Activated CD8-positive, alpha-beta memory T cell treated with anti-CD3 and anti-CD28 coated beads, Interleukin-2, amount 10 ng/mL, durations not matched to agents 7 days and 5 days (primary cell): ENCODE measurements at places on chromosomes 12 and 14. TPM values are rescaled to one million over a fixed set of nuclear protein-coding genes. Genes with fewer than 3 reads are reported as not detected.
A peak's percentile ranks its signal among the peaks of the same experiment; 100 is the strongest.

DNA sequence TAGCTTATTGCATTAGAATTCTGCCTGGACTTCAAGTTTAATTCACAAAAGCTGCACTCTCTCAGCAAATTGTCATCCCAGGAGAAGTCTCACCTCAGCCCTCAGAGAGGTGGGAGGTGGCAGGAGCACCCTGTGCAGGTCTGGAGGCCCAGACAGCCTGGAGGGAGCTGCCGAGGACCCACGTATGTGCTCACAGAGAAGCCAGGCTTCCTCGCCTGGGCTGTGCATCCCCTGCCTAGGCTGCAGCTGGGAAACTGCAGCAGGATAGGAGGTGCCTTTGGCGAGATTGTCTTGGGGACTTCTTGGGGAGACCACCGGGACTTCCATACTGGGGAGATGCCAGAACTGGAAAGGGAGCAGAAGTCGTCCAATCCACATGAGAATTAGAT, 8.8 kb downstream of the CPNE6 start:
- H3K27me3 ChIP-seq, result no peaks in the 10 kb centered on the region
- no peak overlapping the region for H3K27ac ChIP-seq
- H3K36me3 ChIP-seq, result no peaks in the 10 kb centered on the region
- no peak for DNase-seq
- H3K4me1 ChIP-seq, result peaks cover 26% of the 10 kb centered on the region

APOF gene
- total RNA-seq, result not detected

GRCh38 chr14:105842105-105842504, 315.7 kb downstream of the TMEM121 start:
- no peak overlapping the region for H3K27ac ChIP-seq
- DNase-seq, result no peak
- H3K4me1 ChIP-seq, result no peaks in the 10 kb centered on the region
- no peaks in the 10 kb centered on the region for H3K27me3 ChIP-seq
- no peak overlapping the region for H3K4me3 ChIP-seq

GRCh38 chr14:32545095-32545494, 216.0 kb downstream of the AKAP6 start:
- no peak overlapping the region for H3K4me3 ChIP-seq
- peaks cover 2% of the 10 kb centered on the region for H3K4me1 ChIP-seq
- no peaks in the 10 kb centered on the region for H3K36me3 ChIP-seq
- DNase-seq, result no peak

DNA sequence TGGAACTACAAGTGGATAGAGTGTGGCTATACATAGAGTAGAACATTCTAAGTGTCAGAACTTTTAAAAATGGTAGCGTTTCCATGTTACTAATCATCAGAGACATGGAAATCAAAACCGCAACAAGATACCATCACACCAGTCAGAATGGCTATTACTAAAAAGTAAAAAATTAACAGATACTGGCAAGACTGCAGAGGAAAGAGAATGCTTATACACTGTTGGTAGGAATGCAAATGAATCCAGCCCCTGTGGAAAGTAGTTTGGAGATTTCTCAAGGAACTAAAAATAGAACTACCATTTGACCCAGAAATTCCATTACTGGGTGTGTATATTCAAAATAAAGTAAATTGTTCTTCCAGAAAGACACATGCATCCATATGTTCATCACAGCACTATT, 518.6 kb downstream of the NELL2 start:
- H3K27me3 ChIP-seq, result no peaks in the 10 kb centered on the region
- no peak overlapping the region for H3K4me3 ChIP-seq
- DNase-seq, result no peak
- H3K4me1 ChIP-seq, result no peaks in the 10 kb centered on the region

ST8SIA1 gene
- total RNA-seq, result 4.6 TPM

DNA sequence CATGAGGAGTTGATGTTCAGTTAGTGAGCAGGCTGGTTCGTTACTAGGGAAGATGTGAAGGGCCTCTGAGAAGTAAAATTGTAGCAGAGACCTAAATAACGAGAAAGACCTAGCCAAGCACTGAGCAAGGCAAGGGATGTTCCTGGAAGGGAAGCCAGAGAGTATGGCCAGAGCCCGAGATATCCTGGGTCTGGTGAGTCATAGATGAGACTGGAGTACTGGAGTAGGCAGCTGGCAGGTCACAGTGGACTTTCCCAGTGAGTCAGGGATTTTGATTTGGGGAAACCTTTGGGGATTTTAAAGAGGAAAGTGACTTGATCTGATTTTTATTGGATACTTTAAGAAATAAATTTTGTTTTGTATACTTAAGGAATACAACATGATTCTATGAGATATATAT, 369.0 kb downstream of the DIO2 start:
- H3K4me3 ChIP-seq, result no peak overlapping the region
- no peaks in the 10 kb centered on the region for H3K27me3 ChIP-seq
- no peaks in the 10 kb centered on the region for H3K36me3 ChIP-seq
- DNase-seq, result no peak
- H3K4me1 ChIP-seq, result no peaks in the 10 kb centered on the region

RNASE1 gene
- total RNA-seq, result not detected

TMEM260 gene
- 15.0 TPM for total RNA-seq

ACSM4 gene
- total RNA-seq, result not detected

GRCh38 chr12:62891805-62892549, 43.0 kb downstream of the PPM1H start:
- no peak overlapping the region for H3K4me3 ChIP-seq
- H3K27me3 ChIP-seq, result no peaks in the 10 kb centered on the region
- H3K36me3 ChIP-seq, result no peaks in the 10 kb centered on the region
- H3K27ac ChIP-seq, result no peak overlapping the region

- H3K36me3 ChIP-seq, result peaks cover 31% of the 10 kb centered on the region
- no peaks in the 10 kb centered on the region for H3K27me3 ChIP-seq
- no peak for DNase-seq
- H3K4me1 ChIP-seq, result peaks cover 54% of the 10 kb centered on the region
- peak overlapping the region; percentile 82 for H3K4me3 ChIP-seq
- H3K27ac ChIP-seq, result peak overlapping the region; percentile 86
Observed at GRCh38 chr12:109995361-109995685, 845 bp downstream of the GIT2 start.

DNA sequence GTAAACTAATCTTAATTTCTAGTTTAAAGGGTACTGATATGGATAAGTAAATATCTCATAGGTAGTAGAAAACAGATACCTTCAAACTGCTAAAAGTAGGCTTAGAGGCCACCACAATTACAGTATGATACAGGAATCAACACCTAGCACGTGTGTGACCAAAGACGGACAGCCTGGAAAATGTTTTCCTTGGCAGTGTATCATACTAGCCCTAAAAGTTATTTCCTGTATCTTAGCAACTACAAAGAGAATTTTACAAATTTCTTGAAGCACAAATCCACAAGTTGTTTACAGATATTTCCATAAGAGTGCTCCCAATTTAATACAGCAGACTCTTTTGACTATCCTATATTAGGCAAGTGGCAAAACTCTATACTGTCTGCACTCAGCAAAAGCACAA, 106.0 kb downstream of the ITPR2 start:
- DNase-seq, result no peak
- H3K4me1 ChIP-seq, result peaks cover 22% of the 10 kb centered on the region
- H3K27ac ChIP-seq, result no peak overlapping the region
- H3K4me3 ChIP-seq, result no peak overlapping the region
- no peaks in the 10 kb centered on the region for H3K27me3 ChIP-seq

- H3K4me1 ChIP-seq, result peaks cover 12% of the 10 kb centered on the region
- no peak for DNase-seq
- no peak overlapping the region for H3K27ac ChIP-seq
- H3K4me3 ChIP-seq, result no peak overlapping the region
- peaks cover 19% of the 10 kb centered on the region for H3K27me3 ChIP-seq
Observed at GRCh38 chr12:25518512-25518911, 34.6 kb downstream of the LMNTD1 start.

- H3K27me3 ChIP-seq, result no peaks in the 10 kb centered on the region
- no peak overlapping the region for H3K4me3 ChIP-seq
- no peak overlapping the region for H3K27ac ChIP-seq
- no peak for DNase-seq
- H3K36me3 ChIP-seq, result no peaks in the 10 kb centered on the region
Observed at GRCh38 chr14:27587103-27587502, 989.3 kb upstream of the NOVA1 start.

DNA sequence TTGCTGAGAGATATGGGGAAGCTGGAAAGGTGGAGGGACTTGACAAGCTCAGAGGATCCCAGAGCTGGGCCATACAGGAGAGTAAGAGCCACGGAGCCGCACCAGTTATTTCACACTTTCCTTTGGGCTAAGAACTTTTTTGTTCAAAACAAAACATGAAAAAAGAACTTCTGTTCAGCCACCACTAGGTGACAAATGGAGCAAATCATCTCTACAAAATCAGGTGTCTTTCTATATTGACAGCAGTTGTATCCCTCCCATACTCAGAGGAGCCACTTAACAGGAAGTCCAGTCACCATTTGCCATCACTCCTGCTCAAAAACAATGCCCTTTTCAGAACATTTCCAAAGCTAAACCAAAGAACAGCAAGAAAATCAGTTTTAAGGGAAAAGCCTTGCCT, 70.3 kb upstream of the DBX2 start:
- no peak overlapping the region for H3K4me3 ChIP-seq
- H3K36me3 ChIP-seq, result no peaks in the 10 kb centered on the region
- H3K27me3 ChIP-seq, result peaks cover 10% of the 10 kb centered on the region
- H3K4me1 ChIP-seq, result no peaks in the 10 kb centered on the region
- no peak for DNase-seq

TOMM20L gene
- total RNA-seq, result not detected
